ENCODE measurements at places on chromosomes 13 and 19. TPM values are rescaled to one million over a fixed set of nuclear protein-coding genes. Genes with fewer than 3 reads are reported as not detected.
A peak's percentile ranks its signal among the peaks of the same experiment; 100 is the strongest.

The DACT3 gene
- total RNA-seq, result 2.5 TPM

The SWSAP1 gene
- 2.2 TPM for total RNA-seq

The SULT2B1 gene
- total RNA-seq, result not detected

The COX6B2 gene
- not detected for total RNA-seq

The C13orf42 gene
- not detected for total RNA-seq

The UBL5 gene
- total RNA-seq, result 326 TPM

The ZNF865 gene
- total RNA-seq, result 12.7 TPM

GRCh38 chr13:112820318-112820717, 130.5 kb downstream of the ATP11A start:
- H3K4me3 ChIP-seq, result no peak overlapping the region
- no peaks in the 10 kb centered on the region for H3K4me1 ChIP-seq
- H3K27ac ChIP-seq, result no peak overlapping the region
- peaks cover 20% of the 10 kb centered on the region for H3K36me3 ChIP-seq
- DNase-seq, result no peak

DNA sequence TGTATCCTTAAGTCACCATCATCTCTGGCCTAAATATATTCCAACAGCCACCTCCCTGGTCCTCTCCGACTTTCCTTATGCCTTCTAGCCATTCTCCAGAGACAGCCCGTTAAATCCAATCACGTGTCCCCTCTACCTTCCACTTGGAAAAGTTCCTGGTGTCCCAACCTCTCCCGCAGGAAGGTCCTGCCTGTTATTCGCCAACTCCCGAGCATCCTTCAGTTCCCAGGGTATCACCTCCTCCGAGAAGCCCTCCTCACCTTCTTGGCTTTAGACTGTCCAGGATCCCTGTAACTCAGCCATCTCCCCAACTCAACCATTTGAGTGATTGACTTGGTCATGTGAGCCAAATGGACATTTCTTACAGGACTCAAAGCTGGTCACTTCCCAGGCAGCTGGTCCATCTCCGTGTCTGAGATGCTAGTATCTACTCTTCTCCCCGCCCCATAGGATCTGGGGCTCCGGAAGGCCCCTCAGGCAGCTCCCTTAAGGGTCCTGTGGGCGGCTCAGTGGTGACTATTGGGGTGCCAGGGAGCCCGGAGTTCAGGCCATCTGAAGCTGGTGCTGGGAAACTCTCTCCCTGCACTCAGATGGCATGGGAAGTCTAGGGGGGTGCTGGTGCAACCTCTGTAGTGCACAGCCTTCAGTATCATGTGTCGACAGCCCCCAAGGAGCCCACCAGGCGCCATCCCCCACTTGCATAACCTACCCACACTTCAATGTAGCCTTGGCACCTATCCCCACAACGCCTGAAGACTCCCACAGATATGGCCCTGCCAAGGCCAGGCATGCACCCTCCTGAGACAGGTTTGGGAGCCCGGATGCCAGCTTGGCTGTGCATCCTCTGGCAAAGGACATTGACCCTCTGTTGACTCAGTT, 27.9 kb upstream of the NANOS3 start:
- no peak overlapping the region for H3K27ac ChIP-seq
- no peak for DNase-seq
- no peaks in the 10 kb centered on the region for H3K27me3 ChIP-seq
- peaks cover 48% of the 10 kb centered on the region for H3K4me1 ChIP-seq

DNA sequence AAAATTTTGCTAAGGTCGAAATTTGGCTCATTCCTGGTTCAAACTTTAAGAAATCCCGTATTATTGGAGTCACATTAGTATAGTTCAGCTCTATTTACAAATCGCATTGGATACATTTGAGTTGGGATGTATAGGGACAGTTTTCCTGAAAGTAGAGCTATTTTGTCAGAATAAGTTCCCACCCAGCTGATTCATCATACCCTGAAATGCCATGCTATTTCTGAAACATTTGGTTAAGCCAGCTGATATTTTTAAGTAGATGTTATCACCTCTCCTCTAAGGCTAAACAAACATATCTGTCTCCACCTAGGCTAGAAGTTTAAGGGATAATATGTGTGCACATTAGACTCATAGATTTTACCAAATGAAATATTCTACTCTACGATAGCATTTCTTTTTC, 226.2 kb upstream of the ARGLU1 start:
- H3K27ac ChIP-seq, result no peak overlapping the region
- H3K36me3 ChIP-seq, result no peaks in the 10 kb centered on the region
- no peak overlapping the region for H3K4me3 ChIP-seq
- H3K4me1 ChIP-seq, result no peaks in the 10 kb centered on the region
- H3K27me3 ChIP-seq, result no peaks in the 10 kb centered on the region

- no peak for DNase-seq
- no peaks in the 10 kb centered on the region for H3K4me1 ChIP-seq
Observed at GRCh38 chr13:44410328-44410859, 36.8 kb downstream of the SERP2 start.

DNA sequence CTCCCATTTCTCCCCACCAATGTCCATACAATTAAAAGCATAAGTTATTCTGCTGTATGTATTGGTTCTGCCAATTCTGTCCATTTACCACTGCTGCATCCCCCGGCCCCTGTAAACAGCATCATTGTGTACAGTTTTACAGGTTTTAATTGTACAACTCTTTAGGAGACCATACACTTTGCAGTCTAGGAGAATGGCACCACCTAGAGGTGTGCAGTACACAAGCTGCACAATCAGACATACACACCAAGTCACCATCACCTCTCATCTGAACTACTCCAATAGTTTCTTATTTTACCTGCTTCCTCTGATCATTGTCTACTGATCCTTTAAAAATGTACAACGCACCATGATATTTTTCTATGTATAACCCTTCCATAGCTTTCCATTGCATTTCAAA, 855.9 kb upstream of the KLHL1 start:
- H3K4me3 ChIP-seq, result no peak overlapping the region
- no peaks in the 10 kb centered on the region for H3K36me3 ChIP-seq
- H3K27ac ChIP-seq, result no peak overlapping the region
- no peak for DNase-seq
- no peaks in the 10 kb centered on the region for H3K4me1 ChIP-seq

DNA sequence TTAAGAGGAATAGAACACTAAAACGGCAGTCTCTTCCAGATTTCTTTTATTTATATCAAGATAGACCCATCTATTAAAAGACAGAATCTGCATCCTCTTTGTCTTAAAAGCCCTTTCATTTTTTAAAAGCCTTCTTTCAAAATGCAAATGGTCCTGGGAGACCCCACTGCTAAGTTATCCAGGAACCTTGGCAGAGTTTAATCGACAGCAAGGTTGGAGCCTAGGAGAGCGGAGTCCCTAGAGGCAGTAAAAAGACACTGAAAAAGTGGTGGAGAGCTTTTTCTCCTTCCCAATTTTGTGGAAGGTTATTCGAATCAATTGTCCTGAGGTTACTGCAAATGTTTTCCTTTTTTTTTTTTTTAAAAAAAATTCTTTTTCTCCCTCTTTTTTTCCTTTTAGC, 294.7 kb downstream of the NALCN start:
- H3K36me3 ChIP-seq, result no peaks in the 10 kb centered on the region
- no peak overlapping the region for H3K4me3 ChIP-seq
- H3K4me1 ChIP-seq, result no peaks in the 10 kb centered on the region
- DNase-seq, result no peak
- peaks cover 5% of the 10 kb centered on the region for H3K27me3 ChIP-seq

DNA sequence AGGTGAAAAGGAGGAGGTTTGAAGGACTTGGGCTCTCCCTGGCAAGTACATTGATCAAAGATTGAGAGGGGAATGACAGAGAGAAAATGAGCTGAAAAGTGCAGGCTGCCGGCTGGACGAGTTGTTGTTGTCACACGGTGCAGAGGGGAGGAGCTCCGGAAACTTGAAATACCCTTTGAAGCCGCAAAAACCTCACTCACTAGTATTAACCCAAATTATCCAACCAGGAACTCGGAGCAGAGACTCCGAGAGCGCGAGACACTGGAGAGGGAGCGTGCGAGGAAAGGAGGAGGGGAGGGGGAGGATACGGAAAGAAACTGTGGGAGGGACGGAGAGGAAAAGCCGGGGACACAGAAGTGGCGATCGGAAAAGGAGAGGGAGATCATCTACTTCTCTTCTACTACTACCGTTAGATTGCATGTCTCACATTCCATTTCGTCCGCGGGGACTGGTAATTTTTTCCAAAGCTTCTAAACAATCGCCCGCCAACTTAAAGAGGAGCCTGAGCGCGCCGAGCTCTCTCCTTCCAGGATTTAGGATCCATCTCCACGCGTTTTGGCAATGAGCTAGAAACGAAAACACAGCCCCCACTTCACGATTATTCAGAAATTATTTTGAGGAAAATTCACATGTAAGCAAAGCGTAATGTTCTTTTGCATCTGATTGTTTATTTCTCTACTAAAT, at the start of gene DACH1:
Gene DACH1, minus strand, starts transcription at position 74 of the 684 bp plus-strand sequence.
- H3K36me3 ChIP-seq, result no peaks in the 10 kb centered on the region
- H3K4me3 ChIP-seq, result no peak within 1 kb of the TSS
- no peaks in the 10 kb centered on the region for H3K4me1 ChIP-seq
- H3K27ac ChIP-seq, result no peak within 1 kb of the TSS
- peaks cover 8% of the 10 kb centered on the region for H3K27me3 ChIP-seq

DNA sequence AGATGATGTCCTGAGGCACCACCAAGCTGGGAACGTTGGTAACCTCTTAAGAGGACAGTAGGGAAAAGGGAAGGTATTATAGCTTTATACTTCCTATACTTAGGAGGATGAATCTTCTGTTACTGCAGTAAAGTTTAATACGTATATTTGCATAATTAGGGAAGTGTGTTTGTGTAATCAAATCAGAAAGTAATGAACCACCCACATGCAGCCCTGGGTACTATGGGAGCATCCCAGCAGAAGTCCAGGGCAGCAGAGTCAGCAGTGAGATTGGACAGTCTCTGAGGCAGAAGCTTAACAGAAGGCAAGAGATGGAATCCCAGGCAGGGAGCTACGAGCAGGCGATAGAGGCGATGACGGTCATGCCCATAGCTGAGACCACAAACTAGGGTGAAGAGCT, 12.5 kb downstream of the SAFB start:
- no peaks in the 10 kb centered on the region for H3K27me3 ChIP-seq
- DNase-seq, result no peak
- H3K27ac ChIP-seq, result no peak overlapping the region
- no peak overlapping the region for H3K4me3 ChIP-seq
- peaks cover 27% of the 10 kb centered on the region for H3K4me1 ChIP-seq

- no peak overlapping the region for H3K4me3 ChIP-seq
- peaks cover 4% of the 10 kb centered on the region for H3K4me1 ChIP-seq
- no peak for DNase-seq
- H3K27ac ChIP-seq, result no peak overlapping the region
Observed at GRCh38 chr19:50797781-50798658, 7.8 kb downstream of the ACP4 start.

DNA sequence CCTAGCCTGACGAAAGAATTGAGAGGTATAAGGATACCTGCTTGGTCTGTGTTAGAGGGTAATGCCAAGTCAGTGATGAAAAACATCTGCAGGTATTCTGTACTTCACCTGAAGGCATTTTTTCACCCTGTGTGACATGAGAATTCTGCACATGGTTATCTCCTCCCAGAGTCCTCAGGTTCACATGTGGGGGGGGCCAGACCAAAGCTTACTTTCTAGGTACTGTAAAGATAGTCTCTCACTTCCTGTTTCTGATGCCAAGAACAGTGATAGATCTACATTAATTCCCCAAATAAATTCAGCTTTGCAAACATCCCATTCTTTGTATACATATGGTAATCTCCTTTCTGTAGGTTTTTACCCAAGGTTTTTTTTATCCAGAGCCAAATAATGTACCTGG, 53.4 kb downstream of the GPC6 start:
- no peak overlapping the region for H3K27ac ChIP-seq
- no peaks in the 10 kb centered on the region for H3K36me3 ChIP-seq
- H3K4me3 ChIP-seq, result no peak overlapping the region
- DNase-seq, result no peak
- H3K27me3 ChIP-seq, result no peaks in the 10 kb centered on the region

- DNase-seq, result no peak
- H3K27me3 ChIP-seq, result no peaks in the 10 kb centered on the region
- no peak overlapping the region for H3K27ac ChIP-seq
- H3K4me3 ChIP-seq, result no peak overlapping the region
Observed at GRCh38 chr13:73210218-73210883, 151.5 kb downstream of the KLF5 start.

DNA sequence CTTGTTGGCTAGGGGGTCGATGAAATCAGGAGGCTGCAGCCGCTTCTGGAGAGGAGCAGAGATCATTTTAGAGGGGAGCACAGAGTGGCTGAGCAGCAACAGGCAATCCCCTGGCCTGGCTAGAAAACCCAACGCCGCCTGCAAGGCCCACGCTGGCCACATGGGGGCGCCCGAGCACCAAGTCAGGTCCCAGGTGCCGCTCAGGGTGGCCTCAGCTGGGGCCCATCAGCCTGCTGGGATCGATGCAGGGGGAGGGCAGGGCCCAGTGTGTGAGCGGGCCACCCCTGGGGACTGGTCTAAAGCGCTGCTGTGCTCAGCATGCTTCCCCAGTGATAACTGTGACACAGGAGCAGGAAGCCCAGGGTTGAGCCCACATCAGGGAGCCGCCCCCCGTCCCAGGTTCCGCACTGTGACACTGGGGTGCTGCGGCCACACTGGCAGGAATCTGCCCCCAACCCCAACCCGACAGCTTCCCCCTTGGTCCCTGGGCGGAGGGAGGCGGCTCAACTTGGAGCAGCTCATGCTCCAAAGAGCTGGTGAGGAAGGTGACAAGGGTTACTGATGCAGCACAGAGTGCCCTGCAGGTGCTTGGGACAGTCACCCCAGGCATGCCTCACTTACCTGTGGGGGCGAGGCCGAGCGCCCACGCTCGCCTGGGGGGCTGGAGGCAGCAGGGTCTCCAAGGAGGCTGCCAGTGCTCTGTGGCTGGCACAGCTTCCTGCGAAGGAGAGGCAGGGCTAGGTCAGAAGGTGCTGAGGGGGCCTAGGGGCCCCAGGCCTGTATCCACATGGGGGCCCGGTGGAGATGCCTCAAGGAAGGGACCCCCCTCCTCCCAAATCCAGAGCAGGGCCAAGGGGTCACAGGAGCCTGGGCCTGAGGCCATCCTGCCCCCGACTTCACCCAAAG, 13.3 kb upstream of the ISYNA1 start:
- peaks cover 17% of the 10 kb centered on the region for H3K36me3 ChIP-seq
- no peaks in the 10 kb centered on the region for H3K27me3 ChIP-seq
- peak; percentile 89 for DNase-seq
- no peak overlapping the region for H3K27ac ChIP-seq

DNA sequence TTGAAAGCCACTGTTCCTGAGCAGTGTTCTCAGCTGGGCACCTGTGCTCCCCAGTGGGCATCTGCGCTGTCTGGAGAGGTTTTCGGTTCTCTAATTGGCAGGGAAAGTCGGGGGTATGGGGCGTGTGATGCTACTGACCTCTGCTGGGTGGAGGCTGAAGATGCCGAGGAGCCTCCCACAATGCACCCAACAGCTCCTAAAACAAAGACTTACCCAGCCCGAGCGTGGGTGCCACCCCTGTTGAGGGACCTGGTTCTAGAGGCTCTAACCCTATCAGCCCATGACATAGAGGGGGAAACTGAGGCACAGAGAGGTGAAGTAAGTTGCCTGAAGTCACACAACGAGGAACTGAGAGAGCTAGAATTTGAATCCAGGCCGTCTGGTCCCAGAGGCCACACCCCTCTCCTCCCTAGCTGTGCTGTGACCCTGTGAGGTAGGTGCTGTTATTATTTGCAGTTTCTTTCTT, 2.3 kb downstream of the SPACA4 start:
- H3K4me1 ChIP-seq, result peaks cover 7% of the 10 kb centered on the region
- H3K27ac ChIP-seq, result no peak overlapping the region
- no peaks in the 10 kb centered on the region for H3K27me3 ChIP-seq
- H3K36me3 ChIP-seq, result no peaks in the 10 kb centered on the region
- no peak for DNase-seq

GRCh38 chr19:47228168-47228936, 2.6 kb downstream of the BBC3 start:
- H3K27ac ChIP-seq, result peak overlapping the region; percentile 84
- peak overlapping the region; percentile 80 for H3K4me3 ChIP-seq
- DNase-seq, result peak; percentile 74
- H3K36me3 ChIP-seq, result no peaks in the 10 kb centered on the region
- peaks cover 51% of the 10 kb centered on the region for H3K4me1 ChIP-seq
- H3K27me3 ChIP-seq, result no peaks in the 10 kb centered on the region
